ENCODE measurements at places on chromosomes 7 and 10.

DNA sequence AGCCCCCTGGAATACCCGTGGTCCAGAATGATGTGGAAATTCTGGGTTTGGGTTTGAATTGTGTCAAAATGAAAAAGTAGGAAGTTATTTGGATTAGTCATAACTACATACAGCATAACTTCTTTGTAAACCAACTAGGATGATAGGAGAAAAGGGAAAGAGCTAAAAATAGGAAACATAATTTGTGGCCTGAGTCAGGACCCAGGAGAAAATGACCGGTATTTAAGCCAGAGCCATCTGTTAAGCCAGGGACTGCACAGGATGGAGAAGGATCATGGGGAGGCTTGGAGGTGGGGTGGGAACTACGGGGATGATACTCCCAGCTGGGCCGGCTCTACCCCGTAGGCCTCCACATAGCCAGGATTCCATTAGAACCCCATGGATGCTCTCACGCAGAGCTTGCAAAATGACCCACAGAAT is 98.6 kb downstream of the MYOF start:
- ATAC-seq, result no peak

DNA sequence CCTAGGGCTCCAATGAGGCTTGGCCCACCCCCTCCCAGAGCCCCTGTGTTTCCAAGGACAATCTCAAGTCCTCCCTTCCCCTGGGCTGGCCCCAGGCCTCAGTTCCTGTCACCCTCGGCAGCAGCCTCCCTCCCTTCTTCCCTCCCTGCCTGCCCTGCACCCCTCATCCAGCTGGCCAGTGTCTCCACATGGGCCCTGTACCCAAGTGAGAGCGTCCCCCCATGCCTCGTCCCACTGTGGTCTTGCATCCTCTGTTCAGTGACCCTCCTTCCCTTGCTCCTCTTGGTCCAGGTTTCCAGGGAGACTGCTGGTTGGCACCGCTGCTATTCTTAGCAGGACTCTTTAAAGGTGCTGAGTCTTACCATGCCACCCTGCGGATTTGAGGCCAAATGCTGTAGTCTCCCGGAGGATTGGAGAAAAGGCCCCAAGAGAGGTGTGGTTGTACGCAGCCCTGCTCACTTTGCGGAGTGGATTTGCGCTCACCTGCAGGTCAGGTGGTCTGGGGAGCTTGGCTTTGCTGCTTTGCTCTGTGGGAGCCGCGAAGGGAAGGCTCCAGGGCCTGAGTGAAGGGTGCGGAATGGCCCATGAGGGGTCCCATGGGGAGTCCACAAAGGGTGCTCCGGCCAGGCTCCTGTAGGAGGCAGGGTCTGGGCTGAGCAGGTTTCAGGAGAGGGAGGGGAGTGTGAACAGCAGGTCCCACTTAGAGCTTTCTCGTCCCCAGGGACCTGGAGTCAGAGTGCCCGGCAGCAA is 519.2 kb downstream of the TCERG1L start:
- ATAC-seq, result no peak

- ATAC-seq, result peak; percentile 13
Observed at GRCh38 chr10:102935505-102935904, 17.4 kb downstream of the CNNM2 start.

DNA sequence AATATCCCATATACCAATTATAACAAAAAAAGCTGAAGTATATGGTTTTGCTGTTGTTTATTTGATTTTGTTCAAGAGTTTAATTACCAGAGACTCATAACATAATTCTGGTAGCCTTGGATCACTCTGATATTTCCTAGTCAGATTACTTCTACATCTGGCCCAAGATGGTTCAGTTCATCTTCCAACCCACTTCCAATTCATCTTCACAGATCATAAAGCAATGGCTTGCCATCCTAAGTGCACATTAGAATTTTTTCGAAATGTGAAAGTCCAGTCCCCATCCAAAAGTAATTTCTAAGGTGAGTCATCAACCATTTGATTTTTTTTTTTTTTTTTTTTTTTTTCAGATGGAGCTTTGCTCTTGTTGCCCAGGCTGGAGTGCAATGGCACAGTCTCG is 8.0 kb upstream of the HIBADH start:
- no peak for ATAC-seq

GRCh38 chr7:98974906-98975816 is 96.8 kb downstream of the TRRAP start:
- no peak for ATAC-seq

GRCh38 chr10:53403688-53404087 is 631.1 kb upstream of the MBL2 start:
- ATAC-seq, result no peak

GRCh38 chr10:97047788-97048187 is 138.0 kb downstream of the SLIT1 start:
- ATAC-seq, result no peak

- ATAC-seq, result peak; percentile 82
Observed at GRCh38 chr7:44145969-44146911, 5.1 kb upstream of the MYL7 start.

DNA sequence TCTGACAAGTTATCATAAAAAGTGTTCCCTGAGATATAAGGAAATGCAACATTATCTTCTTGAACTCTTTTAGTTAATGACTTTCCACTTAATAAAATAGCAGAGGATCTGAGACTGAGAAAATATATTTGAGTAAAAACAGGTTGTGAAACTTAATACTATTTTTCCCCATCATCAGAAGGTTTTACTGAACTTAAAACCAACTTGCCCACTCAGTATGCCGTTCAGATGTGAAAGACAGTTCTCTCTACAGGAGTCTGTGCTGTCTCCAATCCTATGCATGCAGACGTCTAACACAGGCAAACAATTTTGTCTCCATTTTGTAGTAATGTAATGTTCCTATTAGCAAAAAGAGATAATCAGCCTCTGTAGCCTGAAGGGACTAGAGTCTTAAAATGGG is 38.2 kb upstream of the CYP2C18 start:
- ATAC-seq, result no peak

DNA sequence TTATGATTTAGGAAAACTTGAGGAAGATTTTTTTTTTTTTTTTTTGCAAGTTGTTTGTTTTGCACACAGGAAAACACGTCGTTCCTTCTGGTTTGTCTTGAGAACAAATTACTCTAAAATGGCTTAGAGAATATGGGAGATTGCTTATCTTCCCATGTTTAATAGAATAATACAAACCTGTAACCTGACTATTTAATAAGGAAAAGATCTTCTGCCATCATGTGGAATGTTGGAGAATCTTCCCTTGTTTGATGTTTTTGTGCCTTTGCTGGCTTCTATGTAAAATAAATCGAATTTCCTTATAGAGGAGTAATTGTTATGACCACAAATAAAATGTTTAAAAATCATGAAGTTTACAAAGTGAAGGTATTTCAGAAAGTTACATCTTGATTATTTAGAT is 818.8 kb downstream of the GATA3 start:
- no peak for ATAC-seq

GRCh38 chr10:4254101-4254994 is 469.3 kb upstream of the KLF6 start:
- ATAC-seq, result no peak

GRCh38 chr7:100649826-100650565 is 6.3 kb downstream of the ACTL6B start:
- no peak for ATAC-seq

DNA sequence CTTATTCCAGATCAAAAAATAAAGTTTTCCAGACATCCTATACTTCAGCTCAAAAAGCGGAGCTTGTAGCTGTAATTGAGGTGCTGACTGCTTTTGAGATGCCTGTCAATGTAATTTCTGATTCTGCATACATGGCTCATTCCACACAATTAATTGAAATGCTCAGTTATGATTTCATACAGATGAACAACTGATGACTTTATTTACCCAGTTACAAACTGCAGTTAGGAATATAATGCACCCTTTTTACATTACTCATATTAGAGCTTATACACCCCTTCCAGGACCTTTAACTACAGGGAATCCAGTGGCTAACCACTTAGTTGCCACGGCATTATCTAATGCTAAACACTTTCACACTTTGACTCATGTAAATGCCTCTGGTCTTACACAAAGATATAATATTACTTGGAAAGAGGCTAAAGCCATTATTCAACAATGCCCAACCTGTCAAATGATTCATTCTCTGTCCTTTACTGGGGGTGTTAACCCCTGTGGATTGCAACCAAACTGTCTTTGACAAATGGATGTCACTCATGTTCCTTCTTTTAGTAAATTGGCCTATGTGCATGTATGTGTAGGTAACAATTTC is 147.3 kb downstream of the ZNF33B start:
- ATAC-seq, result no peak

GRCh38 chr10:75664968-75665367 is 233.5 kb downstream of the LRMDA start:
- ATAC-seq, result no peak

DNA sequence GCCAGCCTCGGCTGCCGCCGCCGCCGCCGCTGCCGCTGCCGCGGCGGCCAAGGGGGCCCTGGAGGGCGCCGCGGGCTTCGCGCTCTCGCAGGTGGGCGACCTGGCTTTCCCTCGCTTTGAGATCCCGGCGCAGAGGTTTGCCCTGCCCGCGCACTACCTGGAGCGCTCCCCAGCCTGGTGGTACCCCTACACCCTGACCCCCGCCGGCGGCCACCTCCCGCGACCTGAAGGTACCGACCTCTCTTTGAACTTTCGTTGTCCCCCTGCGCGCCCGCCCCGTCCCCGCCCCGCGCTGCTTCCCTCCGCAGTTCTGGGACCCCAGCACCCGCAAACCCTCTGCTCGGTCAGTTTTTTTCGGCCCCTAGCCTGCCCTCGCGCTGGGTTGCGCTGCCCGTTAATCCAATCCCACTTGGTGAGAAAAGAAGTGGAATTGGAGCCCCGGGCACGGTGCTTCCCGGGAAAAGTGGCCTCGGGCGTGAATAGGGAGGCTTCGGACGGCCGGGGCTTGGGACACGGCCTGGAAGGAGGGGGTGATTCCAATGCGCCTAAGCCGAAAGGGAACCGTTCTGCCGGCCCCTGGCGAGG is 543 bp downstream of the HMX3 start:
- ATAC-seq, result no peak

DNA sequence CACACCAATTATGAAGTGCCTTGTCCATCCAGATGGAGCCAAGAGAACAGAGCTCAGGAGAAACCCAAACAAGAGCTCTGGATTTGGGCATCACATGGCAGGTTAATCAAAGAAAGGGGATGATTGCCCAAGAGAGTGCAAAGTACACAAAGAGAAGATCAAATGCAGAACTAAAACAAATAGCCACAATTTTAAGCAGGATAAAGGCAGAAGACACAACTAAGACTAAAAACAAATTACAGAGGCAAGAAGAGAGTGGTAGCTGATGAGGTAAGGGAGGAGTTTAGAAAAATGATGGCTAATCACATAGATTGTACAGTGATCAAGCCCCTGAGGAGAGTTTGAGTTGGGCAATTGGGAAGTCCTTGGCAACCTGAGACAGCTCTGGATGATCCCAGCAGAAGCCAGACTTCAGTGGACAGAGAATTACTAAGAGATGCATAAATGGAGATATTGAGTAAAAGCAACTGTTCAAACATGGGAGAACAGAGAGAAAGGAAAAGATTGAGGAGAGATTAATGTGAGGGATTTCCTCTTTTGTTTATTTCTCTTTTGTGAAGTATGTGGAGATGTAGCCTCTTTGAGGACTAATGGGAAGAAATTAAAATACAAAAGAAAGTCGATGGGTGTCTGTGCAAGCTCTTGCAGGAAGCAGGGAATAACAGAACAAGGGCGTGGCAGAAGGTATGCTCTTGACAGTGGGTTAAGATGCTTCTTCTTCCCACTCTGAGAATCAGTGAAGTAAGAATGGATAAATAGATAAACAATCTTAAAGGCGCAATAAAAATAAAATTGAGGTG is 101.9 kb downstream of the LRRN3 start:
- ATAC-seq, result no peak

DNA sequence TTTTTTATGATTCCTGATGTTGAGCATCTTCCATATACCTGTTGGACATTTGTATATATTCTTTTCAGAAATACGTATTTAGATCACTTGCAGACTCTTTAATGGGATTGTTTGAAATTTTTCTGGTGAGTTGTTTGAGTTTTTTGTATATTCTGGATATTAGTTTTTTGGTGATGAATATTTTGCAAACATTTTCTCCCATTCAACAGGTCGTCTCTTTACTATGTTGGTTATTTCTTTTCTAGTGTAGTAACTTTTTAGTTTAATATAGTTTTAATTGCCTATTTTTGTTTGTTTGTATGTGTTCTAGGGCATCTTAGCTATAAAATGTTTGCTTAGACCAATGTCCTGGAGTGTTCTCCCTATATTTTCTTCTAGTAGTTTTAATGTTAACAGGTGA is 72.7 kb downstream of the ZWINT start:
- no peak for ATAC-seq

DNA sequence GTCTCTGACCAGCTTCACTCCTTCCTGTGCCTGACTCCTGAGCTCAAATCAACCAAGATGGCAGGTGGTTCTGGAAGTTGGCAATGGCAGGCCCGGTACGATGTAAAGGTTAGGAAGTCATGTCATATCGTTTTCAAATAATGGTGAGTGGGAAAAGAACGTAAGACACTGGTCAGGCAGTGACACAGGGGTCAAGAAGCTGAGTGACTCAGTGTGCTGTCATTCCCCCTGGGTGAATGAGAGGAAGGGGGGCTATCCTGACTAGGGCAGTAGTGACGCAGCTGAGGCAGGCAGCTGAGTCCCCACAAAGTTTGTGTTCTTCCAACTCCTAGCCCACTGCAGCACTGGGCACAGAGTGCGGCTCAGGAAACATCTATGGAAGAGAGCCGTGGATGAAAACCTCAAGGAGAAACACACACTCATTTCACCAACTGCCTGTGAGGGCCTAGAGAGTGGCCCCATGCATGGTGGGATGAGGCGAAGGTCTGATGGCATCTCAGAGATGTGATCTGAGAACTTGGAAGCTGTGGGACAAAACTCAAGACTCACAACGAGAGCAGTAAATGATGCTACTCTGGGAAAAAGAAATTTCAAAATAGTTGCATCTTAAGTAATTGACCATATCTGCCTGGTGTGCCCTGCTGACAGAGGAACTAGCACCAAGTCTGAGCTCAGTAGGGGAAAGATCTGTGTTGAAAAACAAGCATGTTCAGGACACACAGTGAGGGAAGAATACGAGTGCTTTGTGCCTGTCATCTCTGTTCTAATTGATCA is 23.2 kb downstream of the CREB3L2 start:
- ATAC-seq, result no peak

GRCh38 chr7:142799437-142799835 is 28.7 kb downstream of the PRSS2 start:
- peak; percentile 22 for ATAC-seq

All from activated T-helper 17 cell treated with anti-CD3 and anti-CD28 coated beads, Interleukin-2, amount 50 U/mL, for 72 hours (primary cell).